NCI-H1048 (cell line): ENCODE measurements at places on chromosomes 11 and 22.

DNA sequence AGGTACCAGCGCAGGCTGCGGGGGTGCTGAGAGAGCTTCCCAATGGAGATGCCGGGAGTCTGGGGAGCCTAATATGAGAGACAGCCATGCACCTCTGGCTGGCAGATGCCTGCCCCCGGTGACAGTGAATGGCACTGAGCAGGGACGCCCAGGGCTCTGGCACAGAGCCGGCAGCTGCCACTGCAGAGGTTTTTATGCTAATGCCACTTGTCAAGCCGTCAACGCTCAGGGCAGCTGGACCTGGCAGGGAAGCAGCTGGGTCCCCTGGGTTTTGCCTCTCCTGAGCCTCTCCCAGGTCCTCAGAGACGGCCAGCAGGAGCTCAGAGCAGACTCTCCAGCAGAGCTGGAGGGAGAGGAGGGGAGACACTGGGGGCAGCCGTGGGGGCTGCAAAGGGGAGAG, 573.6 kb downstream of the BUD13 start:
- no peak for DNase-seq

DNA sequence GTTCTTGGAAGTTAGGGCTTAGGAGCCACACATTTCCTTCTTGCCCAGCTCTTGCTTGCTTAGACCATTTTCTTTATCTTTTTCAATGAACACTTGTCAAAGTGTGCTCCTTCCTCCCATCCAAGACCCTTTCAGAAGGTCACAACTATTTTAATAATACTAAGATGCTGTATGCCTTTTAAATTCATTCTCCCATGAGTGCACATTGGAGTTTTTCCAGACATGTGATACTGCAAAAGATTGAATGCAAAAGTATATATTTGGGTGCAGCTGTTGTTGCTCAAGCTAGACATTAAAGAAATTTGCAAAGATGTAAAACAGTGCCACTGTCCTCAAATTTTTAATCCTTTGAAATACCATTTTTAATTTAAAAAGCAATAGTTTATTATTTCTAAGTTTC, 69.3 kb upstream of the TNRC6B start:
- DNase-seq: no peak

GRCh38 chr11:111736621-111737443, 29.4 kb downstream of the PPP2R1B start:
- no peak for DNase-seq

DNA sequence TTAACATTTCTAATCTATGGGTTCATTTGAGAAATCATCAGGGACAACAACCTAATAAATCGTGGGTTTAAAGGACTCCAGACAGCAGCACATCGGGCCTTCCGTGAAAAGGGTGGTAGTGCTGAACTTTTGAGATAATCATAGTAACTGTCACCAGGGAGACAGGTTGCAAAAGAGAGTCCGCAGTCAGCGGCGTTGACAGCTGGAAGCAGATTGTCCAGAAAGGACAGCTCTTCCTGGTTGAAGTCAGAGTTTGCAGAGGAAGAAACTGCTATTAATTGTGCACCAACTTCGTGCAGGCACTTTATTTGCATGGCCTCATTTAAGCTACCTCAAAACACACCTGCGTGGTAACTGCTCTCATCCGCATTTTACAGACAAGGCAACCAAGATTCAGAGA, 20.5 kb upstream of the ISX start:
- DNase-seq: no peak

GRCh38 chr11:130269326-130269943, 45.3 kb downstream of the ZBTB44 start:
- no peak for DNase-seq

GRCh38 chr11:131228378-131228777, 142.0 kb upstream of the NTM start:
- no peak for DNase-seq

DNA sequence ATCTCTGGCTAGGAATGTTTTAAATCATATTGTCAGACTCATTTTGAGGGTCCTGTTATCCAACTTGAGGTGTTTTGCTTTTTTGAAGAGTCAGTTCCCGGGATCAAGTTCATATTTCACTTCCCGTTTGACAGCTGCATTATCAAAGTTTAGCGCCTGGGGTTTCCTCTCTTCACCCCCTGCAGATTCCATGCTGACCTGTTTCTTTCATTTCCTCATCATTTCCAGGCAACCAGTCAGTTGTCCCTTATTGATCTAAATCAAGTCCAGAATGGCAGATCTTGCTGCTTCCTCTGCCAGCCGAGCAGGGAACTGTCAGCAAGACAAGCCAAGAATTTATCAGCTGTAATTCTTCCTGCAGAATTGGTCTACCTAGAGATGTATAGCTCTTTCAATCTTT, 197.6 kb upstream of the SYN3 start:
- no peak for DNase-seq

- DNase-seq: no peak
Measured at GRCh38 chr11:94638902-94639373, 71.8 kb downstream of the PIWIL4 start.

- no peak for DNase-seq
Measured at GRCh38 chr22:19122752-19123492, 710 bp upstream of the DGCR2 start.

DNA sequence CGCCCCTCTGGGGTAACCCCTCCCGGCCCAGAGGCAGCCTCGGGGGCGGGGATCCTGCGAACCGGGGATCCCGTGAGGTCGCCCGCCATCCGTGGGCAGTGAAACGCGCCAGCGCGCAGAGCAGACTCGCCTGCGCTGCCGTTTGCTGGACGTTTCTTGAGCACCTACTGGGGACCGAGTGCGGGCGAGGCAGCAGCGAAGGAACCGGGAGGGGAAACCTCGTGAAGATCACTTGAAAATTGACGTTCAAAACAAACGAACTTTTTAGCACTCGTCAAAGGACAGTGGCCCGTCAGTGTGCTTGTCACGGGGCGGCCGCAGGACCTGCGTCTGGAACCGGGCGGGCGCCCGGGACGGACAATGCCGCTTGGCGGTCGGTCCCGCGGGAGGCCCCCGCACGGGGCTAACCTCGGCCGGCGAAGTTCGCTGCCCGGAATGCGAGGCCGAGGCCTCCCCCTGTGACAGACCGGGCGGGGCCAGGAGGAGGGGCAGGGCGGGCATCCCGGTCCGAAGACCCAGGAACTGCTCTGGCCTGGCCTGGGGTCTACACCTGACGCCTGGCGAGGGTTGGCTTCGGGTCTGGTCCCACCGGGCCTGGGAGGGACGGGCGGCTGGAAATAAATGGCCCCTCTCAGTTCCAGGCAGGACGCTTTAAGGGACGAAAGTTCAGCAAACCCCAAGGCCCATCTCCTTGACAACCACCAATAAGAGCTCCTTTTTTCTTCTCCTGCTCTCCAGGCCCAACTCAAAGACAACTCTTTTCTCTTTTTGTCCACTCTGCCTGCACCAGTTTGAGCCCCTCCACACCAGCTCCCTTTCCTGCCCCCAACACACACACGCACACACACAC, 723 bp upstream of the SCUBE1 start:
- no peak for DNase-seq

GRCh38 chr22:20799449-20799848, 25.5 kb downstream of the SERPIND1 start:
- DNase-seq: no peak

- no peak for DNase-seq
Measured at GRCh38 chr11:122556605-122557004, 98.9 kb upstream of the UBASH3B start.

- no peak for DNase-seq
Measured at GRCh38 chr11:37630866-37631265, 1032.8 kb upstream of the RAG2 start.

DNA sequence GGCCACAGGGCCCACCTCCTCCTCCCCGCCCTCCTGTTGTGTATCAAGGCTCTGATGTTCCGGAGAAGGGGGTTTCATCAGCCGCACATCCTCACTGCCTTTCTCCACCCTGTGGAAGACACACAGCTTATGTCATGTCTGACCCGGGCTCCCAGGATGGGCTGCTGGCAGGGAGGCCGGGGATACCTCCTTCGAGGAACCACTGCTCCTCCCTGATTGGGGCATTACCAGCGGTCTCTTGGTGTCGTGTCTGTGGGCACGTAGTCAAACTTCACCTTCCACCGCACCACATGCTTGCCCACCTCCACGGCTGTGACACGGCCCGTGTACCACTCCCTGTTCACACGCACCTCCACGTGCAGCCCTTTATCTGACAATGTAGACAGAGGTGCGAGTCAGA, 35.9 kb downstream of the MORC2 start:
- DNase-seq: no peak

DNA sequence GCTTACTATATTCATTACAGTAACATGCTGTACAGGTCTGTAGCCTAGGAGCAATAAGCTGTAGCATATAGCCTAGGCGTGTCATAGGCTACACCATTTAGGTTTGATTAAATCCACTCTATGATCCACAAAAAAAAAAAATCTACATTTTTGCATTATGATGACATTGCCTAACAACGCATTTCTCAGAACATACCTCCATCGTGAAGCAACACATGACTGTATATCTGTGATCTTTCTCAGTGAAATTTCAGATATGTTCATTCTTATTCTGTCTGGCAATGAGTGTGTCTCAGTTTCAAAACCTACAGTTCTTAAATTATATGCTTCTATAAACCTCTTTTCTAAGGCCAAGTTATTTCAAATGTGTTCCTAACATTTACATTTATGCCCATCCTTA, 140.3 kb downstream of the CADM1 start:
- no peak for DNase-seq

GRCh38 chr11:100876815-100877520, 189.9 kb downstream of the ARHGAP42 start:
- no peak for DNase-seq

DNA sequence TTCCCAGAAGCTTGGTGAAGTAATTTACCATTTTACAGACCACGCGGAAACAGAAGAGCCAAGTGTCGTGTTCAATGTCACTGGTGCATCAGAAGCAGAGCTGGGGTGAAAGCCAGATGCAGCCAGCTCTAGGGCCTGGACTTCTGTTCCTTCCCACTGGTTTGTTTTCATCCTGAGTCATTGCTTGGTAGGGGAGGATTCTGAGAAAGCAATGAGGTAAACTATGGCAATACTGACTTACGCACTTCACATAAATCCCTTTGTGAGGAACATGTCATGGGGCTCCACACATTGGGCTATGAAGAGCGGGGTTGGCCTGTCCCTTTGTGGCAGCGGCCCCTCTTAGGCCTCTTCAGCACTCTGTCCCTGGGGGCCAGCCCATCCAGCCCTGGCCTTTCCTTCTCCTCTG, 52.4 kb upstream of the RBFOX2 start:
- DNase-seq: no peak

GRCh38 chr11:127395034-127395433, 394.5 kb upstream of the KIRREL3 start:
- no peak for DNase-seq

- DNase-seq: no peak
Measured at GRCh38 chr22:47295226-47295901, 532.9 kb downstream of the TBC1D22A start.

- DNase-seq: no peak
Measured at GRCh38 chr11:95780544-95780943, 9.0 kb downstream of the FAM76B start.

- no peak for DNase-seq
Measured at GRCh38 chr11:91536366-91536765, 688.3 kb upstream of the FAT3 start.

DNA sequence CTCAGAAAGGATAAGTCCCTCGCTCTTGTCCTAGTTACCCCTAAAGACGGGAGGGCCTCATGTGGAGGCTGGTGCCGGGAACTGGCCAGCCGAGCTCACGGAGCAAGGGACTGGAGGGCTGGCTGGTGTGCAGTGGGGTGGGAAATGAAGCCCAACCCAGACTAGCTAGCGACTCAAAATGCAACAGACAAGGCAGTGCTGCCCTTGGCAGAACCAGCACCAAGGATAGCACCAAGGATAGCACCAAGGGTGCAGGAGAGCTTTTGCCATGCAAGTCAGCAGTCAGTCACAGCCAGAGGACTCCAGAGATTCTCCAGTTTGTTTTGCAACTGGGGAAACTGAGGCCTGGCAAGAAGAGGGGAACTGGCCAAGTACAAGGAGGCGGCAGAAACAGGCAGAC, 6.5 kb upstream of the BATF2 start:
- DNase-seq: no peak

DNA sequence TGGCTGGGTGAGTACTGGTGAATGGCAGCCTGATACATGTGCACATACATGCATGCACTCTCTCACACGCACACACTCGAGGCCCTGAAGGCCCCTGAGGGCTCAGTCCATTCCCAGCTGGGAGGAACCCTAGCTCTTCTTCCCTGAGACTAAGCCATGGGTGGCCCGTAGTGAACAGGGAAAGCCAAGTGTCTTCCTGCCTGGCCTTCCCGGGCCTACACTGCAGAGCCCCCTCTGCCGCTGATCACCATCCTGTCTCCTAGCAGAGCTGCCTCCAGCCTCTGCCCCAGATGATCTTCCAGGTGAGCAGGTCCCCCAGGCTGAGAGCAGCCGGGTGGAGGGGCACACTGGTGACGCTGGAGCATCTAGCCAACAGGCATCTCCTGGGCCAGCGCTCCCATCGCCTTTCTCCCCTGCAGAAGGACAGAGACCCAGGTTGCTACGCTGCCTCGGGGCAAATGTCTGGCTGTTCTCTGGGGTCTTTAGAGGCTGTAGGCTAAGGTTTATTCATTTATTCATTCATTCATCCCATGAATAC, 57.3 kb downstream of the CD82 start:
- DNase-seq: no peak

DNA sequence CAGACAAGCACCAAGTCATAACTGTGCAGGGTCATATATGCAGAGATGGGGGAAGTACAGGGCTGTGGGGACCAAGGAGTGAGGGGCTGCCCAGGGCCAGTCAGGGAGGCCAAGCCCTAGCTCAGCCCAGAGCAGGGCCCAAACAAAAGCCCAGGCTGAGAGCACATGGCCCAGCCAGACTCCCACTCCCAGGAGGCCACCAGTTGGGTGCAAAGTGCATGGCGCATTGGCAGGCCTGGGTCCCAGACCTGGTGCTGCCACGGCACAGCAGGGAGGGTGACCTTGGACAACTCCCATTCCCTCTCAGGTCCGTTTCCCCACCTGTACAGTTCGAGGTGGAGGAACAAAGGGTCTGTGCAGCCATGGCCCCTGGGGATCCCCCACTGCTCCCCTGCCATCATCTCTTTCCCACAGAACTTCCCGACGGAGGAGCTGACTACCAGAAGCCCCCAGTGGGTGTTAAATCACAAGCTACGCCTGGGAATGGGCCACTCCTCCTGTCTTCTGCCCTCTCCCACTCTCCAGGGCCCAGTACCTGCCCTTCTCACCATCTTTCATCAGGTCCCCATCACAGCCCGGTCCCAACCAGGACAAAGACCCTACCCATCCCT, 608 bp downstream of the NIPSNAP1 start:
- no peak for DNase-seq

DNA sequence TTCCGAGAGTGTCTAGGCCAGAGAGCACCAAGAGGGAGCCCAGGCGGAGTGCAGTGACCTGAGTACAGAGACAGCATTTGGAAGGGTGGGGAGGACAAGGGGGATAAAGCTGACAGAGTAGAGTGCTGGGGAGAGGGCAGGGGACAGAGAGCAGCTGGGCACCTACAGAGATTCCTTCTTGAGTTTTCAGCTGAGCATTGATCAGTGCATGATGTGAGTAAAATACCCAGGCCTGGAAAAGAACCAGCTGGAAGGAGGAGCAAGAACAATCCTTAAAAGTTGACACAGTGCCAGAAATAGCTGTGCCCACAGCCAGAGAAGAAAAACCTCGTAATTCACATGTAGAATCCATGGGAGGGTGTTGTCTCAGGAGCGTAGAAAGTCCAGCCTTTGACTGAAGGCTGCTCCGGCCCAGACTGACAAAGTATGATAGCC, 33.9 kb upstream of the PANX2 start:
- DNase-seq: no peak

- DNase-seq: no peak
Measured at GRCh38 chr11:125667151-125667550, 13.5 kb downstream of the ACRV1 start.

- DNase-seq: no peak
Measured at GRCh38 chr22:27399161-27399560, 402.4 kb downstream of the MN1 start.

GRCh38 chr22:19057999-19058491, 64.2 kb downstream of the DGCR2 start:
- no peak for DNase-seq
